ENCODE measurements at places on chromosomes 13 and 19. TPM values are rescaled to one million over a fixed set of nuclear protein-coding genes. Genes with fewer than 3 reads are reported as not detected.
A peak's percentile ranks its signal among the peaks of the same experiment; 100 is the strongest.

DNA sequence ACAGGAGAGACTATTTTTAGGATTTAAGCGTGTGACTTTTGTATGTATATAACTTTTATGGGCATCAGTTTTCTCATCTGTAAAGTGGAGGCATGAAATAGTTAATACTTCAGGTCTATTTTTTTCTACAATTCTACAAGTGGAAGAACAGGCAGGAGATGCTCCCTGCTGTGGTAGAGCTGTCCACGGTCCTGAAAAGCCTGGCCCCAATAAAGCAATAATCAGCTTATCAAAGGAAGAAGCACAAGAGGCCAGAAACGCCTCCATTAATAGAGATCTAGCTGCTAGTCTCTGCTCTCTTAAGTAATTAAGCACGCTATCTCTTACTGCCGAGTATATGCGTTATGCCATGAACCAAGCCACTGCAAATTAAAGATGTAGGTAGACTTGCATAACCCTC, 28.0 kb upstream of the WASF3 start:
- peak; percentile 78 for DNase-seq
- H3K4me1 ChIP-seq, result no peaks in the 10 kb centered on the region
- no peak overlapping the region for H3K4me3 ChIP-seq
- no peaks in the 10 kb centered on the region for H3K36me3 ChIP-seq

DNA sequence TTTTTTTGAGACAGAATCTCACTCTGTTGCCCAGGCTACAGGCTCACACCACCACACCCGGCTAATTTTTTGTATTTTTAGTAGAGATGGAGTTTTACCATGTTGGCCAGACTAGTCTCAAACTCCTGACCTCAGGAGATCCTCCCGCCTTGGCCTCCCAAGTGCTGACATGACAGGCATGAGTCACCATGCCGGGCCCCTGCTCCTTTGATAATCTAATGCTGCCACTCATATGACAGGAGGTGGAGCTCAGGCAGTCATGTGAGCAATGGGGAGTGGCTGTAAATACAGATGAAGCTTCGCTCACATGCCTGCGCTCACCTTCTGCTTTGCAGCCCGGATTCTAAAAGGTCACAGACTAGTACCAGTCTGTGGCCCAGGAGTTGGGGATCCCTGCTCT, 25.1 kb downstream of the ARHGEF18 start:
- H3K27ac ChIP-seq, result no peak overlapping the region
- H3K4me1 ChIP-seq, result no peaks in the 10 kb centered on the region
- H3K36me3 ChIP-seq, result no peaks in the 10 kb centered on the region
- no peak overlapping the region for H3K4me3 ChIP-seq
- H3K27me3 ChIP-seq, result no peaks in the 10 kb centered on the region

DNA sequence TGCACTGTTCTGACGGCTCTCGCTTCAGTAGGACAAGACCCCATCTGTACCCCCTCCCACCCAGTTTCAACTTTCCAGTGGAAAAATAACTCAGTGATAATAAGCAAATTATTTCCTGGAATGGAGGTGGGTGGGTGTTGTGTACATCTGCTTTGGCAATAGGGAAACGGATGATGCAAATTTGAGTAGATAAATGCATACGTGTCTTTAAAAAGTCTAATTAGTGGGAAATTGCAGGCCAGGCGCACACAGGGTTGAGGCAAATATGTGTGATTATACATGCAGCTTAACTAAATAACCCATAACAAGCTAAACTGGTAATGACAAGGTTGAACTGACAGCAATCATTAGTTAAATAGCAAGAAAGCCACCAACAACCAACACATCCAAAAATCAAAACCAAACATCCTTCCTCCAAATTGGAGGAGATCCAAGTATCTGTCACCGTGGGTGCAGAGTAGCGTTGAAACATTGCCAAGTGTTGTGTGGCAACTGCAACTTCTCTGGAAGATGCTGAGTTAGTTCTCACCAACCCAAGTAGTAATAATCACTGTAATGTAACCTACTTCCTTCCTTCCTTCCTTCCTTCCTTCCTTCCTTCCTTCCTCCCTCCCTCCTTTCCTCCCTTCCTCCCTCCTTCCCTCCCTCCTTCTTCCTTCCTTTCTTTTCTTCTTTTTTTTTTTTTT, 54.6 kb downstream of the TRPM4 start:
- H3K36me3 ChIP-seq, result peaks cover 14% of the 10 kb centered on the region
- H3K4me1 ChIP-seq, result no peaks in the 10 kb centered on the region
- no peak overlapping the region for H3K4me3 ChIP-seq
- H3K27me3 ChIP-seq, result no peaks in the 10 kb centered on the region
- no peak overlapping the region for H3K27ac ChIP-seq

DNA sequence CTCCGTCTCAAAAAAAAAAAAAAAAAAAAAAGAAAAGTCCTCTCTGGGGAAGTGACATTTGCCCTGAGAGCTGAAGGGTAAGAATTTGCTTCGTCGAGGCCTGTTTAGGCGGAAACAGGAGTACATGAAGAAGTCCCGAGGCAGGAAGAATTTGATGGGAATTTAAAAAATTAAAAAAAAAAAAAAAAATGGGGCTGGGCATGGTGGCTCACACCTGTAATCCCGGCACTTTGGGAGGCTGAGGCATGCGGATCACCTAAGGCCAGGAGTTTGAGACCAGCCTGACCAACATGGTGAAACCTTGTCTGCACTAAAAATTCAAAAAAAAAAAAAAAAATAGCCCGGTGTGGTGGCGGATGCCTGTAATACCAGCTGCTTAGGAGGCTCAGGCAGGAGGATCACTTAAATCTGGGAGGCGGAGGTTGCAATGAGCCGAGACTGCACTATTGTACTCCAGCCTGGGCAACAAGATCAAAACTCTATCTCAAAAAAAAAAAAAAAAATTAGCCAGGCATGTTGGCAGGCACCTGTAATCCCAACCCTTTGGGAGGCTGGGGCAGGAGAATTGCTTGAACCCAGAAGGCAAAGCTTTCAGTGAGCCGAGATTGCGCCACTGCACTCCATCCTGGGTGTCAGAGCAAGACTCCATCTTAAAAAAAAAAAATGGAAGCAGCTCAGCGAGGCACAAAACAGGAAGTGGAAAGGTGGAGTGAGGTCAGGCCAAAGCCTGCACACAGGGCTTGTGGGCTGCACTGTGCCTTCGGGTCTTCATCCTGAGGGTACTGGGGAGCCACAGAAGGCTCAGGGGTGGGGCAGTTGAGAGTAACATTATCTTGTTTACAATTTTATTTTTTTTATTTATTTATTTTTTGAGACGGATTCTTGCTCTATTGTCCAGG, 4.9 kb downstream of the BAX start:
- no peaks in the 10 kb centered on the region for H3K27me3 ChIP-seq
- no peaks in the 10 kb centered on the region for H3K36me3 ChIP-seq
- no peak overlapping the region for H3K27ac ChIP-seq
- peaks cover 14% of the 10 kb centered on the region for H3K4me1 ChIP-seq
- DNase-seq, result no peak
- no peak overlapping the region for H3K4me3 ChIP-seq

GRCh38 chr13:20489185-20489820, 36.4 kb downstream of the CRYL1 start:
- H3K4me3 ChIP-seq, result no peak overlapping the region
- no peak overlapping the region for H3K27ac ChIP-seq
- H3K27me3 ChIP-seq, result no peaks in the 10 kb centered on the region
- no peaks in the 10 kb centered on the region for H3K36me3 ChIP-seq
- DNase-seq, result no peak

DNA sequence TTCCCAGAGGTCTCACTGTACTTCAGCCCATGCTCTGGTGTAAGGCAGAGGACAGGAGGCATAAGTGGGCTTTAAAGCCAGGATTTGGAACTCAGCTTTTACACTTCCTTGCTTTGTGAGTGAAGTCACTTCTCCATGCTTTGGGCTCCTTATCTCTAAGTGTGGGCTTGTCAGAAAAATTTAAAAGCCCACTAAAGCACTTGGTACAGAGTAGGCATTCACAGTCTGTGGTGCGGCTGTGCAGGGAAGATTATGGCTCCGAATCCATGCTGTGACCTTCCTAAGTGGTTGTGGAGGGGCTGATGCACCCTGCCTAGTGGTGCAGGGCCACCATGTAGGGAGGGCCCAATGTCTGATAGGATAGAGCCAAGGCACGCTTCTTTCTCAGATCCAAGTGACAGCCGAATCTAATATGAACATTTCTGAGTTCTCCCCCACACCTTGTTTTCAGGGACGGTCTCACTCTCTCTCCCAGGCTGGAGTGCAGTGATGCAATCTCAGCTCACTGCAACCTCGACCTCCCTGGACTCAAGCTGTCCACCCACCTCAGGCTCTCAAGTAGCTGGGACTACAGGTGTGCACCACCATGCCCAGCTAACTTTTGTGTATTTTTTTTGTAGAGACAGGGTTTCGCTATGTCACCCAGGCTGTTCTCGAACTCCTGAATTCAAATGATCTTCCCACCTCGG, 6.9 kb downstream of the TIMM29 start:
- peaks cover 9% of the 10 kb centered on the region for H3K4me1 ChIP-seq
- no peaks in the 10 kb centered on the region for H3K27me3 ChIP-seq
- no peaks in the 10 kb centered on the region for H3K36me3 ChIP-seq
- H3K4me3 ChIP-seq, result no peak overlapping the region

DNA sequence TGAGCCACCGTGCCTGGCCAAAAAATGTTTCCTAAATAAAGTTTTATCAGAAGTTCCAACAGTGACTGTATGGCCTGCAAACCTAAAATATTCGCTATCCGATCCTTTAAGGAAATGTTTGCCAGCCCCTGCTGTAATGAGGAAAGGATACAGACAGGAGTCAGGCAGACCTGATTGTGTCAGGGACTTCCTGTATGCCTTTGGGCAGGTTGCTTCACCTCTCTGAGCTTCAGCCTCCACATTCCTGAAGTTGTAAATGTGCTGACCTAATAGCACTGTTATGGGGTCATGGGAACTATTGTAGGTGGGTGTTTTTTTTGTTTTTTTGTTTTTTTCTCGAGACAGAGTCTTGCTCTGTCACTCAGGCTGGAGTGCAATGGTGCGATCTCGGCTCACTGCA, 6.2 kb downstream of the ABHD8 start:
- no peak overlapping the region for H3K27ac ChIP-seq
- DNase-seq, result no peak
- no peaks in the 10 kb centered on the region for H3K36me3 ChIP-seq
- no peak overlapping the region for H3K4me3 ChIP-seq

DNA sequence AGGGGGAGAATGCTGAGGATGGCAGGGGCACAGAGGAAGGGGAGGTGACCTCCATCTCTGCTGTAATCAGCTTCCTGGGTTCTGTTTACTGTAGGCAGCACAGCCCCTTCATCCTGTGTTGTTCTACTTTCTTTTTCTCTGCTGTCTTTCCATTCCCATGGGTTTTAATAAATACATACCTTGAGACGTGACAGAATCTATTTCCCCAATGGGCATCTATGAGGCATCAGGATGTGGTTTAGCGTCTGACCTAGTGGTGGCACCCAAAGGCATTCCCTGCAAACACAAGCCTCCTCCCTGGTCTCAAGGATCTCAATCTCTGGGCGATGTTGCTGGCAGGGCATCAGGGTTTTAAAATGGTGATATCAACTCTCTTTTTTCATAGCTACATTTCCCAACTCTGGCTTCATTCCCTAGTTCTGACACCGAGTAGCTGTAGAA, 60.8 kb downstream of the ALOX5AP start:
- no peaks in the 10 kb centered on the region for H3K27me3 ChIP-seq
- H3K27ac ChIP-seq, result no peak overlapping the region
- H3K4me1 ChIP-seq, result no peaks in the 10 kb centered on the region
- no peaks in the 10 kb centered on the region for H3K36me3 ChIP-seq

DNA sequence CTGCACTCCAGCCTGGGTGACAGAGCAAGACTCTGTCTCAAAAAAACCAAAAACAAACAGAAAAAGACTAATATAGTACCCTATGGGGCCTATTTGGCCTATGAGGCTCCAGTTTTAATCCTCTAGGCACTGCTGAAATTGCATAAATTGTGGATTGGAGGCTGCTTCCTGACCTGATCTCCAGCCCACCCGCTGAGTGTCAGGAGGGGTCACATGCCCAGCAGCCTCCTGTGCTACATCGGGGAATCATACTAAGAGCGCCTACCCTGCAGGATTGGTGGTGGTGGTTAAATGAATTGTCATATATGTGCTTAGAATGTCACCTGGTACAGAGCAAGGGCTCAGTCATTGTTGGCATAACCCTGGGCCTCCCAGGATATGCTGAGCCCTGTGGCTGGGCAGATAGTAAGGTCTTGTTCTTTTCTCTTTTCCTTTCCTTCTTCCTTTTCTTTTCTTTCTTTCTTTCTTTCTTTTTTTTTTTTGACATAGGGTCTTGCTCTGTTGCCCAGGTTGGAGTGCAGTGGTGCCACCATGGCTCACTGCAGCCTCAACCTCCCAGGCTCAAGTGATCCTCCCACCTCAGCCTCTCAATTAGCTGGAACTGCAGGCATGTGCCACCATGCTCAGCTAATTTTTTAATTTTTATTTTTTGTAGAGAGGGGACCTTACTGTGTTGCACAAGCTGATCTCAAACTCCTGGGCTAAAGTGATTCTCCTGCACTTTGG, 31.3 kb downstream of the LTBP4 start:
- peaks cover 3% of the 10 kb centered on the region for H3K36me3 ChIP-seq
- no peak overlapping the region for H3K4me3 ChIP-seq
- no peaks in the 10 kb centered on the region for H3K4me1 ChIP-seq
- no peak for DNase-seq
- peaks cover 7% of the 10 kb centered on the region for H3K27me3 ChIP-seq
- no peak overlapping the region for H3K27ac ChIP-seq

GRCh38 chr13:71213252-71213821, 653.7 kb downstream of the DACH1 start:
- H3K27me3 ChIP-seq, result no peaks in the 10 kb centered on the region
- no peaks in the 10 kb centered on the region for H3K4me1 ChIP-seq
- no peaks in the 10 kb centered on the region for H3K36me3 ChIP-seq
- H3K27ac ChIP-seq, result no peak overlapping the region
- no peak for DNase-seq
- no peak overlapping the region for H3K4me3 ChIP-seq

DNA sequence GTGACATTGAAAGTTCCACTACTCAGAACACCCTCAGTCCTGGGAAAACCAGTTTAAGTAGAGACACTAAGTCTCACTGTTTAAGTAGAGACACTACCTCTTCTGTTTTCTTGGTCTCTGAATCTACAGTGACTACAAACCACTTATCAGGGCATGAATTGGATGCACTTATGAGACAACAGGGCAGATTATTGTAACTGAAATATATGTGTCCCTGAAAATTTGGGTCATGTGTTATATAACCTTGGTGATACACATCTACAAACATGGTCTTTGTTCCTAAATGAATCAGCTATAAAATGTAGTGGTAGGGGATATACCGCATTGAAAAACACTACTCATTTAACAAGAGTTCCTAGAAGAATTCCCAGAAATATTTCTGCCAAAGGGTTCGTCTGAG, 55.7 kb downstream of the SERP2 start:
- peaks cover 15% of the 10 kb centered on the region for H3K4me1 ChIP-seq
- DNase-seq, result no peak
- H3K4me3 ChIP-seq, result no peak overlapping the region
- H3K27me3 ChIP-seq, result no peaks in the 10 kb centered on the region
- no peak overlapping the region for H3K27ac ChIP-seq

- H3K36me3 ChIP-seq, result no peaks in the 10 kb centered on the region
- no peaks in the 10 kb centered on the region for H3K27me3 ChIP-seq
- peaks cover 12% of the 10 kb centered on the region for H3K4me1 ChIP-seq
- DNase-seq, result no peak
- no peak overlapping the region for H3K27ac ChIP-seq
Observed at GRCh38 chr19:46714444-46715106, 2.3 kb downstream of the PRKD2 start.

- no peaks in the 10 kb centered on the region for H3K27me3 ChIP-seq
- no peak overlapping the region for H3K27ac ChIP-seq
- H3K4me1 ChIP-seq, result peaks cover 26% of the 10 kb centered on the region
- H3K36me3 ChIP-seq, result peaks cover 47% of the 10 kb centered on the region
Observed at GRCh38 chr19:34366738-34367623, 2.0 kb downstream of the GPI start.

CAMSAP3 gene
- 10.6 TPM for total RNA-seq

TSHZ3 gene
- total RNA-seq, result 0.63 TPM

LRRC25 gene
- total RNA-seq, result not detected

SERTM1 gene
- 0.12 TPM for total RNA-seq

PDX1 gene
- total RNA-seq, result not detected

NLRP11 gene
- total RNA-seq, result not detected

Measured in cardiac muscle cell (in vitro differentiated cells and primary cell).